Dorsolateral prefrontal cortex (tissue), 122 donors: ENCODE measurements at places on chromosomes 11 and 22.

DNA sequence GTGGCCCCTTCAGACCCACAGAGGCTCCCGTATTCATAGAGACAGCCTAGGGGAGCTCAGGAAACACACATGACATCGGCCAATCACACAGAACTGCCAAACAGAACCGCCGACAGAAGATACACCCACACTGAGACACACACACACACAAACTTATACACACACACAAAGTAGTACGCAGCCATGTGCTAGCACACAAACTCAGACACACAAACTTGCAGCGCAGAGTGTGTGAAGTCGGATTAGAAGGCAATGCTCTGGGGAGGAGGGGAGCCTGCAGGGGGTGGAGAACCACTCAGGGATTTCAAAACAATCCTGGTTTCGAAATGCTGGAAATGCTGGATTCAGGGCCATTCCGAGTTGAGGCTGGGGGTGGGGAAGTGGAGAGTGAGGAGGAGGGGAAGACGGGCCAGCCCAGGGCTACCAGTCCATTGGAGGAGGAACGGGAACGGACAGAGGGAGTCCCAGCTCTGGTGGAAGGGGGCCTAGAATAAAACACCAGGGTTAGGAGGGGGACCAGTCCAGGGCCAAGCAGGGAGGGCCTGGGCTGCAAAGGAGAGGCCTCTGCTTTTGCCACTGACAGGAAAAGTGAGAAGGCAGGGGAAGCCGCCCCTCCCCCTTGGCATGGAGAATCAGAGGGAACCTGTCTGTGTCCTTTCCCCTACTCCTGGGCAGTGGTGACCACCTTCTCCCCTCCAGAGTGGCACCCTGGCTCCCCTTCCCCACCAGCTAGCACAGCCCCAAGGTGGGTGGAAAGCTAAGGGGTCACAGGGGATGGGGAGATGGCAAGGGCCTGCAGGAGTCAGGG, 4.4 kb downstream of the BCL9L start:
- DNase-seq: no peak

- no peak for DNase-seq
These were observed 6.5 kb downstream of the VSTM5 start for GRCh38 chr11:93843906-93844305.

- no peak for DNase-seq
These were observed 9.9 kb downstream of the SYNGR1 start for GRCh38 chr22:39359659-39360195.

- DNase-seq: peak; percentile 68
These were observed 69.7 kb downstream of the PRSS23 start for GRCh38 chr11:86869966-86870570.

- DNase-seq: no peak
These were observed 109.1 kb downstream of the TRPC6 start for GRCh38 chr11:101474666-101475065.

DNA sequence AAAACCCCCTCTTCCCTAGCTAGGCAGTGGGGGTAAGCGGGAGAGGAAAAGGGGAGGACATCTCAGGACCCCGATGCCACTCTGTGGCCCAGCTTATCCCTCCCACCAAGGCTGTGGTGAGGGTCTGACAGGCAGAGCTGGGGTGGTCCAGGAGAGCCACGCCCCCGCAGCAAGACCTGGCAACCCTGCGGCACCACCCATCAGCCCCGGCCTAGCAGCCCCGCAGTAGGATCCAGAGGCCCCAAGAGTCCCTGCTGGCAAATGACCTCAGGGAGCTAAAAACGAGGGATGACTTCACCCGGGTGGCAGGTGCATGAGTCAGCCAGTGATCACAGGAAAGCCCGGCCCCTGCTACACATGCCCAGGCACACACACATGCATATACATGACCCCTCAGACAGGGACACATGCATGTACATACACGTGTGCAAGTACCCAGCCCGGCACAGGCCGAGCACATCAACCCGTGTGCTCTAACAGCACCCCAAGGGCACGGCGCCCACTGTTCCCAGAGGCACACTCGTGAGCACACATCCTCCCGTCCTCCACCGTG, 32.3 kb downstream of the ARVCF start:
- no peak for DNase-seq

GRCh38 chr11:14124886-14125285, 162.4 kb downstream of the SPON1 start:
- no peak for DNase-seq

DNA sequence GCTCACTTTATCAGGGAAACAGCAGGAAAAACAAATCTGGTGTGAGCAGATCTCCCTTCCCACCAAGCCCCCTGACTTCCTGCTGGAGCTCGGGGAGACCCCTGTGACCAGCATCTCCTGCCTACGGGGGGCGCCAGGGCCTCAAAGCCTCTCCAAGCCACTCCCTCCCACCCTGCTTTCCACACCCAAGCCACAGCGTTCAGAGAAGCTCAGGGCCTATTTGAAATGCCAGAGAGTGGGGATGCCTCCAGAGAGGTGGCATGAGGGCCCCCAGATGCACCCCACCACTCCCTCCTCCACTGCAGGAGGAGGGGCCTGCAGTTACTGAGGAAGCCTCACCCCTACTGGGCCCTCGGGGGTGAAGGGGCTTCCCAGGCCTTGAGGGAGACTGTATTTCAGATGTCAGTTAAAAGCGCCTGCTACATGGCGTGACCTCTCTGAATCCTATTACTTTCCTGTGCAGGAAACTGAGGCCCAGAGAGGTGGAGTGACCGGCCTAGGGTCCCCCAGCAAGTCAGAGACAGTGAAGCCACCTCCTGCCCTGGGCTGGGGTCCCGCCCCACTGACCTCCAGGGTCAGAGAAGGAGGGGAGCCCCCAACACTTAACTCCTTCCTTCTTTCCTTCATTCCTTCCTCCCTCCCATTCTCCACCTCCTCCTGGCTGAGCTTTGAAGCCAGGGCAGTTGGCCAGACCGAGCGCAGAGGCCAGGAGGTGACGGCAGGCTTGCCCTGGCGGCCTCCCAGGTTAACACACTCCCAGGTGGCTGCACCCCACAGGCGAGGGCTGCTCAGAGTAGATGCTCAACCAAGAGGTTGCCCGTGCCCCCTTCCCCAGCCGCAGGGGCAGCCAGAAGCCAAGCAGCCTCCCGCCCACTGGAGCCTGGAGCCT, 6.0 kb upstream of the CDKN1C start:
- no peak for DNase-seq

- no peak for DNase-seq
These were observed 1.8 kb downstream of the IGF2 start for GRCh38 chr11:2137202-2138067.
